ENCODE measurements at places on chromosomes 16 and 17.

DNA sequence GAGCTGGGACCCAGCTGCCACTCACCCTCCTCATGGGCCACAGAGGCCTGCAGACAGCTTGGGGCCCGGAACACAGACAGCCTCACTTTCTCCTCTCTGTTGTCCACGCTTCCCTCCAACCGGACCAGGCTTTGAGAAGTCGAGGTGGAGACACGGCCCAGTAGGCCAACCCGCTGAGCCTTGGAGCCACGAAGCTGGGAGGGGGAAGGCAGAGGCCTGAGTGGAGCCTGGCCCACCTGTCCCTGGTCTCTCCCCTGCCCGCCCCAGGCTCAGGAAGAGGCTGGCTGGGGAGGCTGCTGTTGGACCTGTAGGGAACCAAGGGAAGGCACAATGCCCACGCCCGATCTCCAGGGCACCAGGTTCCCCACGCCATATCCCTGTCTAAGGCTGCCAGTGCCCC, 48.1 kb downstream of the RMI2 start:
- no peak for DNase-seq

GRCh38 chr16:22751685-22752084, 62.3 kb upstream of the HS3ST2 start:
- no peak for DNase-seq

GRCh38 chr17:78875363-78876093, 27.5 kb downstream of the CEP295NL start:
- DNase-seq, result no peak

- peak; percentile 56 for DNase-seq
These were observed at the start of gene HOXB13 for GRCh38 chr17:48728232-48729231. HOXB13 (minus strand) TSS chr17:48728750; CDS start chr17:48728593, 157 bp downstream.
